ENCODE measurements at places on chromosomes 12 and 14.

DNA sequence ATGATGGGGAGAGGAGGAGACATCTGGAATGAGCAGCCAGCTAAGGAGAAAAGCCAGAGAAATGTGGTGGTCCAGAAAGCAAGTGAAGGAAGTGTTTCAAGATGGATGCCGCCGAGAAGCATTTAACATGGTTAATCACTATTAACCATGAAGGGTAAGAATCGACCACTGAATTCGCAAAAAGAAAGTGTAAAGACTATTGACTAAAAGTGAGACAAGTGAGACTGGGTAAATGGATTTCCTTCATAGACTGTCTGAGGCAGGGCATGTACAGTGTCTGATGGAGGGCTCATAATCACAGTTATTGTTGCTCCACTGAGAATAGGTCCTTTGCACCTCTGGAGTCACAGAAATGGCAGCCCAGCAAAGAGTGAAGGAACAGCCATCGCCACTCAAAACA, 25.3 kb upstream of the CLMN start:
- DNase-seq, result no peak

DNA sequence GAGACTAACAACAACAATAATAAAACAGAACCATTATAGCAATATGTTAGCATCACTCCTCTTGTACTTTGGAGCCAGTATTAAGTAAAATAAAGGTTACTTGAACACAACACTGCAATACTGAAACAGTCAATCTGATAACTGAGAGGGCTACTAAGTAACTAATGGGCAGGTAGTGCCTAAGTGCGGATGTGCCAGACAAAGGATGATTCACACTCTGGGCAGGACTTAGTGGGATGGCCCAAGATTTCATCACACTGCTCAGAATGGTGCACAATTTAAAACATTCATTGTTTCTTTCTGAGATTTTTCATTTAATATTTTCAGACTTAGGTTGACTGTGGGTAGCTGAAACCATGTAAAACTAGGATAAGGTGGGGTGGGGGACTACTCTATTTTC, 131.9 kb upstream of the CAND1 start:
- no peak for DNase-seq

- no peak for DNase-seq
Measured at GRCh38 chr12:66999141-66999540, 270.0 kb upstream of the CAND1 start.

- no peak for DNase-seq
Measured at GRCh38 chr14:72186523-72186922, 254.3 kb downstream of the RGS6 start.

- no peak for DNase-seq
Measured at GRCh38 chr12:42125388-42125767, 19.3 kb downstream of the GXYLT1 start.

- no peak for DNase-seq
Measured at GRCh38 chr14:84535976-84536375, 994.0 kb upstream of the FLRT2 start.

DNA sequence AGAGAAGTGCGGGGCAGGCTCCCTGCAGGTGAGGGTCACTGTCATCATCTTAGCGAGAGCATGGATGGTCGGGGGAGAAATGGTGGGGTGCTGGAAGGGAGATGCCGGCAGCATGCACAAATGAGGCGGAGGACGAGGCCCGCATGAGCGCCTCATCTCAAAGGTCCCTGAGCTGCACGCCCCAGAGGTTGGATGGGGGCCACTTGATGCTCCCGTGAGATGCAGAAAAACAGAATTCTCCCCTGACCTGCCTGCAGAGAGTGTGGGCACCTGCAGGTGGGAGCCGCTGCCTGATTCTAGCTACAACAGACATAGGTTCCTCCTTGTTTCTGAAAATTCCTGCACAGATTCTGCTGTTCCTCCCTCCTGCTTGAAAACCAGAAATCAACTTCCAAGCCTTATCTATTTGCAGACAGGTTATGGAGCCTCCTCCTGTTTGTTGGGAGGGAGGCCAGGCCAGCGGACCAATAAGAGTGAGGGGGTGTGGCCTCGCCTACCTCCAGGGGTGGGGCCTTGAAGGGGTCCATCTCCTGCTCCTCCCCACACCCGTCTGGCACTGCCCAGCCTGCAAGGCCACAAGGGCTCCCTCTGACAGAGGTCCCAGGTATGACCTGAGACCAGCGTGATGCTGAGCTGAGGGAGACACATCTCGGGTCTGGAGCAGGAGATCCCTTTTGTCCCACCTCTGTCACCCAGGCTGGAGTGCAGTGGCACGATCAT, 67.2 kb downstream of the KDM2B start:
- DNase-seq, result no peak

DNA sequence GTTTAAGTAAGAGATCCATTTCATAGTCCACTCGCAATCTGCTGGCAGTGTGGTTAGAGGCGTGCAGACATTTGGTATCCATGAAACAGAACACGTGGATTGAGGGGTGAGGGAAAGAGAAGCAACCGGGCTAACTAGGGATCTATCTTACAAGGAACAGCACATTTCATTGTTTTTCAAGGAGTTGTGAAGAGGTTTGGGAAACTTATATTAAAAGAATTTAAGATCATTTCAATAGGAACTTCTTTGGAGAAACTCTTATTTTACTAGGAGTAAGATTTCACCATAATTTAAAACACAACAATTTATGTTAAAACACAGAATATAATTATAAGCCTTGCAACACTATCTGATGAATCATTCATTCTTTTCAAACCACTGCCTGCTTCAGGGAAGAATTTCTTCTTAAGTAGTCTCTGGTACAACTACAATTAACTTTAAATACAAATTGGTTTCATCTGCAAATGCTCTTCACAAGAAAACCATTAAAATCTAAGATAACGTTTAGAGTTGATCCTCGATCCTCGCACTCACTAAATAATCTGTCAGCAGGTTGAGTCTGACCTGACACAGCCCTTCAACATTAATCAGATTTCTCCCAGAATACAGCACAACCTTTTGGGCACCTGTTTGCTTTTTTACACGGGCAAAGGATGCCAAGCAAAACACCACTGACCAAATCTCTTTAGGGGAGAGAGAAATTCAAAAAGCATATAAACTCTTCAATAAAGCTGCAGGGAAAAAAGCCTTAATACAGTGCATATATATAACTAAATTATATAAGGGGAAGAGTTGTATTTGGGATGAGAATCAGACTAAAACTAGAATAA, 27.3 kb downstream of the PPTC7 start:
- DNase-seq, result no peak

GRCh38 chr14:89429199-89430181, 12.5 kb upstream of the FOXN3 start:
- DNase-seq, result peak; percentile 59

- no peak for DNase-seq
Measured at GRCh38 chr12:119308708-119309456, 25.6 kb upstream of the CCDC60 start.

- DNase-seq, result no peak
Measured at GRCh38 chr14:99391671-99392070, 89.0 kb downstream of the SETD3 start.

- no peak for DNase-seq
Measured at GRCh38 chr14:64637735-64638473, 66.3 kb upstream of the PLEKHG3 start.

DNA sequence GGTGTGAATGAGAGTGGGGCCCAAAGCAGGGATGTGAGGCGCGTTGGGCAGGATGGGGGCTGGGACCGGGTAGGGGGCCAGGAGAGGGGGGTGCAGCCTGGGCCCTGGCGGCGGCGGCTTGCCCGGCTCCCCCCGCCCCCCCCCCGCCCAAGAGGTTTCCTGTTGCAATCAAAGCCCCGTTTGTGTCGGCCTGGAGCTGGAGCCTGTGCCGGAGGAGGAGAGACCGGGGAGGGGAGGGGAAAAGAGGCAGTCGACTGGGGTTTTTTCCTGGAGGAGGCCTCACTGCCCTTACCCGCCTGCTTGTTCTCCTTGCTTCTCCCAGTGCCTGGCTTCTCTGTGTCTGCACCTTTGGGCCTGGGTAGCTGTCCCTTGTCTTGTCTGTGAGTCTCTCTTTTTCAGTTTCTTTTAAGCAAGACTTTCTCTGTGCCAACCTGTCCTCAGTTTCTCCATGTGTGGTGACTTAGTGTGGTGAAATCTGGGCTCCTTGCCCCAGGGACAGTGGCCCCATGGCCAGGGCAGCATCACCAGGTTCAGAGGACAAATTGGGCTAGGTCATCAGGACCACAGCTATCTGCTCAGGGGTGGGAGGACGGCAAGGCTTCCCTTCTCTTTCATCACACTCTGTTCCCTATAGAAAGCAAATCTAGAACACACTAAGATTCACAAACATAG, 8.5 kb downstream of the RARG start:
- DNase-seq, result no peak

GRCh38 chr12:66043035-66043434, 87.5 kb downstream of the LLPH start:
- no peak for DNase-seq

- no peak for DNase-seq
Measured at GRCh38 chr12:50488801-50489200, 16.0 kb upstream of the DIP2B start.

DNA sequence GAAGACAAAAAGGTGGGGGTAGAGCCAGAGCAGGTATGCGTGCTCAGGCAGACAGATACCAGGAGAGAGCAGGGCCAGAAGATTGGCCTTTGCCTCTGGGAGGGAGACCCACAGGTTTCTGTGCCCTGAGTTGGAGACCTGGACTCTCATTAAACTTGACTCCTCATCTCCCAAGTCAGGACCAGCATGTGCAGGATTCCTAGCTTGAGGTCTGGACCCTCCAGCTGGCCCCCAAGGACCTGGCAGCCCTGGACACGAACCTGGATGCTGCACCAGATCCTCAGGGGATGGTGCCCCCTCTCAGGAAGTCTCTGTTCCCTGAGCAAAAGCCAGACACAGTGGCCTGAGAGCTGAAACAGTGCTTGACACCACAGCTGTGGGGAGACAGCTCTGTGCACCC, 10.5 kb upstream of the KRT73 start:
- DNase-seq, result no peak

GRCh38 chr14:101980700-101981099, 16.3 kb downstream of the DYNC1H1 start:
- DNase-seq, result no peak

GRCh38 chr12:53972152-53972702, 699 bp upstream of the HOXC11 start:
- DNase-seq, result no peak

DNA sequence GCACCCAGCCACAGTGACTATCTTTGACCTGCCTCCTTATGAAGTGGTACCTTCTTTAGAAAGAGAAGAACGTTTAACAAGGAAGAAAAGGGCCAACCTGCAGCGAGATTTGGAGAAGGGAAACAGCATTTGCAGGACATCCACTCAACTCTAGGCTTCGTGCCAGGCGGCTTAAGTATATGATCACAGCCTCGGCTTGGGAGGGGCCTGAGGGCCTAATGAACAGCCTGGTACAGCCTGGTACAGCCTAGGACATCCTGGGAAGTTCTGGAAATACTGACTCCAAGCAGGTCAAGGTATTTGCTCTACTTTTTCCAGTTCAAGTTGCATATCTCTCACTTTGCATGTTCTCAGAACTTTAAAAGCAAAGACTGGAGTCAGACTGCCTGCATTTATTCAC, 16.1 kb downstream of the HCAR2 start:
- no peak for DNase-seq

DNA sequence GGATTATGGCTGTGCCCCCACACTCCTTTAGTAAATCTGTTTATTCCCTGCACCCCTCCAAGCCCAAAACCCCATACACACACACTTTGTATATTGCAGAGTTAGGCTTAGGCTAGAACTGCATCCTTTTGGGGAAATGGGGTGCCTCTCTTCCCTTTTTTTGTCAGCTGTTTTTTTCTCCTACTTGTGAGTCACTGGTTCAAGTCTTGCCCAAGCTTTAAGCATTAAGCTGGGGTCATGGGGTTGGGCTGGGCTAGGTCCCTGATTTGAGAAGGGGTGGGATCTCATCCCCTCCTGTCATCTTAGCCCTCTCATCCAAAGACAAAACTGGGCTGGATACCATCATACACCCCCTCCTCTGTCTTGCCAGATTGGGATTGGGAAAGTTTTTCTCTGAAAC, 1.6 kb downstream of the LRP1 start:
- DNase-seq, result no peak

DNA sequence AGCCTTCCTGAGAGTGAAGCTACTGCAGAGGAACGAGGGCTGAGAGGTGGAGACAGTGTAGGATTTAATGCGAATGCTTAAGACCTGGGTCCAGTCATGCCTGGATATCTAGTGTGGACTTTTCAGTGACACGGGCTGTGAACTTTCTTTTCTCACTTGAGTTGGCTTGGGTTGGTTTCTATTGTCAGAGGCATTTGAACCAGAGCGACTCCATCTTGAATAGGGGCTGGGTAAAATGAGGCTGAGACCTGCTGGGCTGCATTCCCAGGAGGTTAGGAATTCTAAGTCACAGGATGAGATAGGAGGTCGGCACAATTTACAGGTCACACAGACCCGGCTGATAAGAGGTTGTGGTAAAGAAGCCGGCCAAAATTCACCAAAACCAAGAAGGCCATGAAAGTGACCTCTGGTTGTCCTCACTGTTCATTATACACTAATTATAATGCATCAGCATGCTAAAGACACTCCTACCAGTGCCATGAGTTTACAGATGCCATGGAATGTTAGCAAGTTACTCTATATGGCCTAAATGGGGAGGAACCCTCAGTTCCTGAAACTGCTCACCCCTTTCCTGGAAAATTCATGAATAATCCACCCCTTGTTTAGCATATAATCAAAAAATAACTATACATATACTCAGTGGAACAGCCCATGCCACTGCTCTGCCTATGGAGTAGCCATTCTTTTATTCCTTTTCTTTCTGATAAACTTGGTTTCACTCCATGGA, 34.2 kb upstream of the TMCC3 start:
- DNase-seq, result no peak

- DNase-seq, result no peak
Measured at GRCh38 chr12:21662122-21662792, 4.6 kb upstream of the LDHB start.

Data from stimulated activated CD4-positive, alpha-beta T cell treated with anti-CD3 and anti-CD28 coated beads, TNF-alpha, amount 100 ng/mL, for 24 hours (primary cell).